ENCODE measurements at places on chromosomes 16 and 17.

GRCh38 chr17:77523540-77523939 is 382.8 kb downstream of the SEC14L1 start:
- DNase-seq = no peak

DNA sequence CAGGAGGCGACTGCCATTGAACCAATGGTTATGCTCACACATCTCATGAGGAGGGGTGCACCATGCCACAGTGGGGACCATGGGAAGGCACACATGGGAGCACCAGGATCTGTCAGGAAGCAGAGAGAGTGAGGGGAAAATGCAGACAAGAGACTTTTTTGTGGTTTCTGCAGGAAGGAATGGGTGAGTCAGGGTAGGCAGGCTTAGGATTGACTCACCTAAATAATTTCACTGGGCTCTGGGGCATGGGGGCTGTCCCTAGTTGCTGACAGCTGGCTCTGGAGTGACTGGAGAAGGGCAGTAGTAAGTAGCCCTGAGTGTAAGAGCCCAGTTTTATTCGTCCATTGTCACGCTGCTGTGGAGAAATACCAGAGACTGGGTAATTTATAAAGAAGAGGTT is 202.4 kb downstream of the AXIN2 start:
- no peak for DNase-seq

- no peak for DNase-seq
These were observed 20.4 kb upstream of the CPNE2 start for GRCh38 chr16:57071831-57072582.

- DNase-seq = no peak
These were observed 14.7 kb upstream of the STH start for GRCh38 chr17:45984368-45984767.
